ENCODE measurements at places on chromosomes 4 and X.

- DNase-seq = no peak
Measured at GRCh38 chr4:188082796-188083195, 26.6 kb downstream of the TRIML2 start.

GRCh38 chrX:4373791-4374190, 660.3 kb upstream of the PRKX start:
- no peak for DNase-seq

DNA sequence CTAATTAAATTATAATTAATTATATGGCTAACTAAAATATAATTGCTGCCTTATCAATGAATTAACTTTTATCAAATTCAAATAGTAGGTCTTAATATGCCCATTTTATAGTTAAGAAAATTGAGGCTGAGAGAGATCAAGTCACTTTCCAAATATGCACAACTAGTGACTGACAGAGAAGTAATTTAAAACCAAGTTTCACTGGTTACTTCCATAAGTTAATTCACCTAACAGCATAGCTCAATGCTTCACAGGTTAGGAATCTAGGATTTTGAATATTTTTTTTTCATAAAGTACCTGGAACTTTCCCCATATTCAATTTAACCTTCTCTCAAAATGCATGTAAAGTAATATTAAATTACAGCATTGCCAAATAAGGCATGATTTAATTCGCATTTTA, 134.4 kb upstream of the VEGFC start:
- DNase-seq = no peak

DNA sequence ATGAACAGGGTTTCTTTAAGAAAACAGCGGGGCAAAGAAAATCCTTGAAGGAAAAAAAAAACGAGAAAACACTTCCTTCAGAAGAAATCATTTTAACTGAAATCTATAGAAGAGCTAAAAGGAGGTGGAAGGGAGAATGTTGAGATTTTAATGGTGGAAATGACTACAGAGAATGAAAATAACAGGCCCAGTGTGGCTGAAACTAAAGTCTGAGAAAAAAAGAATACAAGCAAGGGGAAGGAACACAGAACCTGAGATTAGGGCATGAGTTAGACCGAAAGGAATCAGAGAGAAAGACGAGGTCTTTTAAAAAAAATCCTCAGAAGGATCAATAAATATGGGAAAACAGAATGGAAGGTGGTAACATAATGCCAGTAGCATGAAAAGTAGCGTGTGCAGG, 1230.0 kb upstream of the TENM3 start:
- DNase-seq = no peak

GRCh38 chr4:2482693-2483092, 13.8 kb downstream of the RNF4 start:
- no peak for DNase-seq

Data from stimulated activated CD4-positive, alpha-beta T cell treated with anti-CD3 and anti-CD28 coated beads, Interleukin-15, amount 100 ng/mL, for 1 hour (primary cell).